ENCODE measurements at places on chromosomes 2 and 18. TPM values are rescaled to one million over a fixed set of nuclear protein-coding genes. Genes with fewer than 3 reads are reported as not detected.

- H3K36me3 ChIP-seq = no peaks in the 10 kb centered on the region
- H3K4me1 ChIP-seq = peaks cover 22% of the 10 kb centered on the region
- peak overlapping the region; percentile 85 for H3K27ac ChIP-seq
- DNase-seq = no peak
- H3K27me3 ChIP-seq = no peaks in the 10 kb centered on the region
These were observed 1.8 kb downstream of the PKP4 start for GRCh38 chr2:158458617-158458920.

EPB41L3 gene
- 0.34 TPM for total RNA-seq

SAG gene
- not detected for total RNA-seq

- no peak for DNase-seq
- no peak overlapping the region for H3K4me3 ChIP-seq
- H3K27ac ChIP-seq = no peak overlapping the region
- no peaks in the 10 kb centered on the region for H3K27me3 ChIP-seq
These were observed 494.7 kb upstream of the SETBP1 start for GRCh38 chr18:44186001-44186400.

IL36G gene
- total RNA-seq = not detected

GRCh38 chr2:67642961-67643360 lies 245.8 kb downstream of the ETAA1 start:
- DNase-seq = no peak
- H3K4me3 ChIP-seq = no peak overlapping the region
- no peaks in the 10 kb centered on the region for H3K4me1 ChIP-seq
- H3K36me3 ChIP-seq = no peaks in the 10 kb centered on the region
- H3K27ac ChIP-seq = no peak overlapping the region
- peaks cover 24% of the 10 kb centered on the region for H3K27me3 ChIP-seq

GRCh38 chr2:30326497-30326896 lies 95.2 kb downstream of the LBH start:
- no peak for DNase-seq
- no peaks in the 10 kb centered on the region for H3K36me3 ChIP-seq
- H3K27me3 ChIP-seq = no peaks in the 10 kb centered on the region
- H3K27ac ChIP-seq = no peak overlapping the region
- H3K4me3 ChIP-seq = no peak overlapping the region

GRCh38 chr2:171563301-171563700 lies 41.0 kb downstream of the CYBRD1 start:
- no peaks in the 10 kb centered on the region for H3K4me1 ChIP-seq
- H3K4me3 ChIP-seq = no peak overlapping the region
- no peak for DNase-seq
- no peaks in the 10 kb centered on the region for H3K36me3 ChIP-seq
- H3K27ac ChIP-seq = no peak overlapping the region

DNA sequence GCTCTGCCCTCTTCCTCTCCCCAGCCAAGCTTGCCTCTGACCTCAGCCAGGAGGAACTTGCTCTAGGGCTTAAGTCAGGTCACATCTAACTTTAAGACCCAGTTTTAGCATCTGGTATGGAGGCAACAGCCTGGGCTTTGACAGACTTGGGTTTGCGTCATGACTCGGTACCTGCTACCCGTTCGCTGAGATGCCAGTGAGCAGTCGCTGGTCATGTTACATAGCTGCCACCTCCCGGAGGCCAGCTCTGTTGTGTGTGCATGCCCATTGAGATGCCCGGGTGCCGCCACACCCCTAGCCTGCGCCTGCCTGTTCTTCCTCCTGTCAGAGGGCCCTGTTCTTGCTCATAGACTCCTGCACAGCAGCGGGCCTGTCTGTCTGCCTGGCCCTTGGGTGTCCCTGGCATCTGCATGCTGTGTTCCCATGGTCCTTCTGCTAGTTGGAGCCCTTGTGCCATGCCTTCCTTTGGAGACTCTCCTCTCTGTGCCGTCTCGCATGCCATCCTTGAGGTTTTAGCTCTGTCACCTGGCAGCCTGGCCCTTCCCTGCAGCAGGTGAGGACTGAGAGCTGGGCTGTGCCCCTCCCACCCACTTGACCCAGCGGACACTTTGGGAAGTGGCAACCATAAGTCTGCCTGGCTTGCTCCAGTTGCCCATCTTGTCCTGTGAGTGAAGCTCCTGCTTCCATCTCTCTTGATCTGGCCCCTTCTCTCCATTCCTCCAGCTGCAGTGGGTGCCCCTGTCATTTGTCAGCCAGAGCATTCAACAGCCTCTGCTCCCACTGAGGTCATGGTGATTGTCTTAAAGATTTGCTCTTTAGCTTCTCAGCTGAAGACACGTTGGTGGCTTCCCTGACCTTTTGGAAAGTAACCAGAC lies 24.9 kb downstream of the ASAP2 start:
- no peak overlapping the region for H3K4me3 ChIP-seq
- H3K4me1 ChIP-seq = peaks cover 58% of the 10 kb centered on the region
- DNase-seq = no peak
- H3K27me3 ChIP-seq = peaks cover 15% of the 10 kb centered on the region
- H3K36me3 ChIP-seq = no peaks in the 10 kb centered on the region

GRCh38 chr18:11553098-11553940 lies 56.1 kb upstream of the SLC35G4 start:
- DNase-seq = peak; percentile 45
- peaks cover 51% of the 10 kb centered on the region for H3K27me3 ChIP-seq
- no peak overlapping the region for H3K27ac ChIP-seq
- no peaks in the 10 kb centered on the region for H3K4me1 ChIP-seq
- no peaks in the 10 kb centered on the region for H3K36me3 ChIP-seq

ZNF521 gene
- 0.10 TPM for total RNA-seq

DNA sequence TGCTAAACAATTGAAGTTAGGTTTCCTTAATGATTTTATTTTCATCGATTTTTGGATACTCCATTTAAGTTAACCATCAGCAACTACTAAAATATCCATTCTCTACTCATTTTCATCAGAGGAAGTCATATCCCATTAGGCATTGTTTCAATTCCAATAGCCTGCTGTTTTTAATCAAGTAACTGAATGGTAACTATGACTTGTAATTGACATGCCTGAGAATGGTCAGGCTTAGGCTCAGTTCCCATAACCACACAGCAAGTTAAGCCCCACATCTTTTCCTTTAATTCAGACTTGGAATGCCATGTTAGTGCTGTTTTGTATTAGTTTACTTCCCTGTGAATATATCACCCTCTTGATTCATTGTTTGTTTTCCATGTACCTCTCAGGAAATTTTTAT lies 398.8 kb downstream of the ARHGAP15 start:
- no peak overlapping the region for H3K4me3 ChIP-seq
- H3K36me3 ChIP-seq = no peaks in the 10 kb centered on the region
- no peak for DNase-seq
- H3K27ac ChIP-seq = no peak overlapping the region
- no peaks in the 10 kb centered on the region for H3K4me1 ChIP-seq

- no peak overlapping the region for H3K27ac ChIP-seq
- H3K27me3 ChIP-seq = no peaks in the 10 kb centered on the region
- no peak overlapping the region for H3K4me3 ChIP-seq
- H3K36me3 ChIP-seq = peaks cover 3% of the 10 kb centered on the region
- DNase-seq = no peak
These were observed 34.9 kb downstream of the OSBPL1A start for GRCh38 chr18:24362757-24363156.

CCNT2 gene
- total RNA-seq = 32.6 TPM

- no peak overlapping the region for H3K27ac ChIP-seq
- no peak overlapping the region for H3K4me3 ChIP-seq
- no peaks in the 10 kb centered on the region for H3K4me1 ChIP-seq
- no peaks in the 10 kb centered on the region for H3K36me3 ChIP-seq
- DNase-seq = no peak
These were observed 642.9 kb downstream of the ZEB2 start for GRCh38 chr2:143877056-143877455.

GRCh38 chr2:85165088-85165690 lies 32.0 kb downstream of the TCF7L1 start:
- H3K36me3 ChIP-seq = no peaks in the 10 kb centered on the region
- DNase-seq = no peak
- no peaks in the 10 kb centered on the region for H3K27me3 ChIP-seq
- no peak overlapping the region for H3K27ac ChIP-seq

- H3K4me1 ChIP-seq = no peaks in the 10 kb centered on the region
- no peak overlapping the region for H3K4me3 ChIP-seq
- DNase-seq = no peak
- no peaks in the 10 kb centered on the region for H3K36me3 ChIP-seq
- H3K27ac ChIP-seq = no peak overlapping the region
- H3K27me3 ChIP-seq = no peaks in the 10 kb centered on the region
These were observed 66.4 kb downstream of the OSR1 start for GRCh38 chr2:19292007-19292406.

SIGLEC15 gene
- total RNA-seq = not detected

LCT gene
- 0.12 TPM for total RNA-seq
